ENCODE measurements at places on chromosomes 5 and 9.

DNA sequence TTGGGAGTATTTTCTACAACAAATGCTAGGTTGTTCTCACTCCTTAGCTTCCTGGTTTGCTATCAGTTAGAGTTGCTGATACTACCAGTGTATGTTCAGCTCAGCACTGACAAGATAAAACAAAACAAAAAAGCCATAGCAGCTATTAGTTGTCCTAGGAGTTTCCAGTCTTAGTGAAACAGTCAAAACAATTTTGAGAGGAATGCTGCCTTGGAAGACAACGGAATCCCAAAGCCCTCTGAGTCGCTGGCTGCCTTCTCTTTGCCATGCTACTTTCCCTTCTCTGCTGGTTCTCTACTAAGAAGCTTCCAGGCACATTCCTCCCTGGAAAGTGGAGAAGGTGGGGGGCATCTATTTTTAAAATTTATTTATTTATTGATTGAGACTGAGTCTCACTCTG lies 5.4 kb upstream of the CREBRF start:
- DNase-seq = no peak

GRCh38 chr9:70040376-70040903 lies 3.2 kb upstream of the MAMDC2 start:
- DNase-seq = no peak

DNA sequence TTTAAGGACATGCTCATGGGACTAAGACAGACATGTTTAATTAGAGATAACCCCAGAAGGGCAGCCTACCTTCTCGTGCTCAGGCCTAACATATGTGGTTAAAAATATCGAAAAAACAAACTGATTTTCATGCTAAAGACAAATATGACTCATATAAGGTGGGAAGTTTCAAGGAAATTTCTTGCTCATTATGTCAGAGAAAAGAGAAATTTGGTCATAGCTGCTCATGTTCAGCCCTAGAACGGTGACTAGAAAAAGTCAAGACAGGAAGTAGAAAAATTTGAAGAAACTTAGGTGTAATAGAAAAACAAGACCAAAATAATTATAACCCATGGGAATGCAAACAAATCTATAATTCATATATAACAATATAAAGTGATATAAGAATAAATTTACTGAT lies 120.6 kb downstream of the PRDM9 start:
- DNase-seq = no peak

GRCh38 chr5:128920345-128921215 lies 44.7 kb upstream of the SLC27A6 start:
- DNase-seq = no peak

- no peak for DNase-seq
Measured at GRCh38 chr9:34279411-34279810, 49.7 kb downstream of the KIF24 start.

DNA sequence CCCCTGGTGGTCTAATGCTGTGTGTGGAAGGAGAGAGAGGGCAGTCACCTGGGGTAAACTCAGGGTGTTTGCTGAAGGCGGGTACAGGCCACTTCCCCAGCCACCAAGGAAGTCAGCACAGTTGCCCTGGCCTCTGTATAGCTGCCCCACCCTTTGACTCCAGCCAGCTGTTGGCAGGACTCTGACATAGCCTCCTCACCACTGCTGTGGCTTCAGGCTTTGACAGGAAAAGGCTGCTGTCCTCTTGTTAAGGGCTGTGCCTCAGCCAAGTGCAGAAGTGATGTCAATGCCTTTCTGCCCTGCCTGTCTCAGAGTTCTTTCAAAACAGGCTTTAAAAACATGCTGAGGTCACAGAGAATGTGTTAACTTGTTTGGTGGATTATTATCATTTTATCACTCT lies 487.2 kb upstream of the KLF4 start:
- no peak for DNase-seq

- no peak for DNase-seq
Measured at GRCh38 chr5:32233220-32233695, 59.1 kb upstream of the GOLPH3 start.

DNA sequence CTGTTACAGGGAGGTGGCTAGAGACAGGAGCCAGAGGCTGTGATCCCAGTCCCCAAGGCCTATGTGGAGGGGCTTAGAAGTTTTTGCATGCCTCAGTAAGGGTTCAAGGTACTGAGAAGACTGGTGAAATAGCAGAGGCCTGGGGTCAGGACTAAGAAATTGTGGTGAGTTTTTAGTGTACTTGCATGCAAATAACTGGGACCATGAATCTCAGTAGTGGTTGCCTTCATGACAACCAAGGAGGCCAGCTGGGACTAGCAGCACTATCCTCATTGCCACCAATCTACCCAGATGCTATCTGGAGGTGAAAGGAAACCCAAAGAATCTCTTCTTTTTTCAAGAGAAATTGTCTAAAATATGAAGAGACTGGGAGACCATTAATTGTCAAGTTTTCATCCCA lies 395.1 kb downstream of the CETN3 start:
- no peak for DNase-seq

DNA sequence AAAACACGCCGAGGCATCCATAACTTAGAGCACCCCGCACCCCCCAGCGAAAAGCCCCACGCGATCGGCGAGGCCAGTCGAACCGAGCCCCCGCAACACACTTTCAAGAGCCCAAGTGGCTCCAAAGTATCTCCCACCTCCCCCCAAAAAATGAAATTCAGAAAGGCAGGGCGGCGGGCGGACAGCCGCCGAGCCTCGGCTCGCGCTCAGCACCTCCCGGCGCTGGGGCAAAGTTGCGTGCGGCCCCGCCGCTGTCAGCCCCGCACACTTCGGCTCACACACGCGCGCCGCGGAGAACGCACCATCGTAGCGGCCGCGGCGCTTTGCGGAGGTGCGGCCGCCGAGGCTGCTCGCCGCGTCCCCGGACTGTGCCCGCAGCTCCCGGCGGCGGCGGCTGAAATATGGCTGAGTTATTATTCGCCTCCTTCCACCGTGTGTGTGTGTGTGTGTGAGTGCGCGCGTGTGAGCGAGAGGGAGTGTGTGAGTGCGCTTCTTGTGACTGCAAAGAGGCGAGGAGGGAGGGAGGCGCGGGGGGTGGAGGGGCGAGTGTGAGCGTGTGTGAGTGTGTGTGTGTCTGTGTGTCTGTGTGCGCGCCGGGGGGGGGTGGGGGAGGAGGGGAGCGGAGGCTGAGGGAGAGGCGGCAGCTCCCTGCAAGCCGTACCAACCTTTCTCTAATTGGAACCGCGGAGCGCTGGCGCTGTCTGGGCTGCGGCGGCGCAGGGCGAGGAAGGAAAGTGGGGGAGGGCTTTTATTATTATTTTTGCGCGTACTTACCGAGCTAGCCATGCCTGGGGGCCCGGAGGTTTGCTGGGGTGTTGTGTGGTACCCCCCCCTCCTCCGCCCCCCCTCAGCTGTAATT lies 599 bp downstream of the MLLT3 start:
- DNase-seq = peak; percentile 46

- no peak for DNase-seq
Measured at GRCh38 chr5:138018849-138019248, 14.0 kb downstream of the FAM13B start.

- DNase-seq = no peak
Measured at GRCh38 chr5:69335341-69335935, 2.8 kb upstream of the CCDC125 start.

GRCh38 chr5:170312301-170312595 lies 14.7 kb upstream of the LCP2 start:
- no peak for DNase-seq

GRCh38 chr9:110308633-110309038 lies 29.0 kb downstream of the TXNDC8 start:
- DNase-seq = no peak

DNA sequence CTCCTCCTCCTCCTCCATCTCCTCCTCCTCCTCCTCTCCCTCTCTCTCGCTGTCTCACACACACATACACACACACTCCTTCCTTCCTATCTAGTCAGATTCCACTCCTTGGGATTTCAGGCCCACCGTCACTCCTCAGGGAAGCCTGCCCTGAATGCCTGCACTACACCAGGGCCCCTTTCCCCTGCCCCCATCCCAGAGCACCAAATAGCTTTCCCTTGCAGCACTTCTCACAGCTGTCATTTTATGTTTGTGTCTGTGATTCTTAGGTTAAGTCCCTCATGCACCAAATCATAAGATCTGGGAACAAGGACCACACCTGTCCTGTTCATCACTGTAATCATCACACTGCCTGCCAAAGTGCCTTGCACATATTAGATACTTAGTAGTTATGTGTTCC lies 86.5 kb upstream of the GABRP start:
- no peak for DNase-seq

DNA sequence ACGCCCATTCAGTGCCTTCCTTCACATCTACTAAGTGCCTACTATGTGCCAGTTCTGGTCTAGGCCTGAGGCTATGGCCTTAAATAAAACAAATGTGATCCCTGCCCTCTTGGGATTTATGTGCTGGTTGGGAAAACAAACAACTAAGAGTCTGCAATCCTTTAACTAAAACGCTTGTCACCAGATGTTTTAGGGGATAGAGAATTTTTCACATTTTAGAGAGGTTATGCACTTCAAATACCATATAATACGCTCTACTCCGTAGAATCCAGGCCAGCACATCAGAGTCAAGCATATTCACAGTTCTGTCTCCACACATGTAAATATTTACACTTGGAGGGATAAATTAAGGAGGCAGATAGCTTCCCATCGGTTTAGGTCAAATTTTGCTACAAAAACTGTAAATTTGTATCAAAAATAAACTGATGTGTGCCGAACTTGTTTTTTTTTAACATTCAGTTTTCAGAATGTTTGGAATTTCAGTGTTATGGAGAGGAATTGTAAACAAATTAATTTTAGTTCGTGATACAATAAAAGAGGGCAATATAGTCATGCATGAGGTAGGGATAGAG lies 22.0 kb upstream of the ADRA1B start:
- DNase-seq = no peak

Measured in NCI-H1105 (cell line).